ENCODE measurements at places on chromosomes 16 and 17. TPM values are rescaled to one million over a fixed set of nuclear protein-coding genes. Genes with fewer than 3 reads are reported as not detected.

GRCh38 chr17:39753514-39754160 lies 15.9 kb downstream of the GRB7 start:
- peaks cover 58% of the 10 kb centered on the region for H3K4me1 ChIP-seq
- H3K36me3 ChIP-seq = no peaks in the 10 kb centered on the region
- H3K27me3 ChIP-seq = no peaks in the 10 kb centered on the region

- H3K4me1 ChIP-seq = peaks cover 6% of the 10 kb centered on the region
- H3K27me3 ChIP-seq = no peaks in the 10 kb centered on the region
- no peak overlapping the region for H3K4me3 ChIP-seq
- no peaks in the 10 kb centered on the region for H3K36me3 ChIP-seq
- no peak for DNase-seq
These were observed 832 bp downstream of the CDK5R1 start for GRCh38 chr17:32487473-32488176.

DNA sequence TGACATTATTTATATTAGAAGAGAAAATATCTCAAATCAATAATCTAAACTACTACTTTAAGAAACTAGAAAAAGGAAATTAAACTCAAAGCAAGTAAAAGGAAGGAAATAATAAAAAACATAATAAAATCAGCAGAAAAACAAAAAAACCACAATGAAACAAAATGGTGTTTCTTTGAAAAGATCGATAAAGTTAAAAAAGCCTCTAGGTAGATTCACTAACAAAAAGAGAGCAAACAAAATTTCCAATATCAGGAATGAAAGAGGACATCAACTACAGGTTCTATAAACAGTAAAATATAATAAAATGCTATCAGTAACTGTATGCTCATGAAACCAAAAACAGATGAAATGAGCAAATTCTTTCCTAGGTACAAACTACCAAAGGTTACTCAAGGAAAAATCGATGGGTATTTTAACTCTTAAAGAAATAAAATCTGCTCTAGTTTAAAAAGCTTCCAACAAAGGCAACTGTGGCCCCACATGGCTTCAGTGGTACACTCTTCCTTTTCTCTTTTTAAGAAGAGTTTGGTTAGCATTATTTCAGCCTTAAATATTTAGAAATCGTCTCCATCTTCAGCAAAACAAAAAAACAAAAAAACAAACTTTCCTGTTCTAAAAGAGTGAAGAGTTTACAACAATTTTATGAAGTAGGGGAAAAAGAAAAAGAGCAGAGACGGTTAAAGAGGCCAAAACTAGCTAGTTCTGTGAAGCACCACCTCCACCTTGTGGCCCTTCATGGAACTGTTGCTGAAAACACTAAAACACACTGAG lies 102.2 kb downstream of the TRIM37 start:
- H3K27me3 ChIP-seq = no peaks in the 10 kb centered on the region
- peaks cover 5% of the 10 kb centered on the region for H3K36me3 ChIP-seq
- H3K27ac ChIP-seq = peak overlapping the region; percentile 58
- peak; percentile 87 for DNase-seq

DNA sequence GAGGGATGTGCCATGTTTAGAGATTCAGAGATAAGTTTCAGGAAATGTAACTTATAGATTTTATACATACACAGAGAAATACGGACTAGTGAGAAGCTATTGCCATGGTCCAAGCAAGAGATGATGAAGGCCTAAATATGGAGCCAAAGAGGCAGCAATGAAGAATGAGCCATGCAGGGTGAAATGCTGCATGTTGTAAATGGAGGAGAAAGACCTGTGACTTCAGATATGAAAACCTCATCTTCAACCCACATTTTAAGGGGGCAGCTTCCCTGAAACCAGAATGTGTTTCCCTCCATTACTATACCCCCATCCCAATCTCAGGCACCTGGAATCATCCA lies 2.9 kb downstream of the CCL2 start:
- H3K4me1 ChIP-seq = no peaks in the 10 kb centered on the region
- no peak for DNase-seq
- H3K27ac ChIP-seq = no peak overlapping the region
- no peak overlapping the region for H3K4me3 ChIP-seq

The CRHR1 gene
- total RNA-seq = not detected

DNA sequence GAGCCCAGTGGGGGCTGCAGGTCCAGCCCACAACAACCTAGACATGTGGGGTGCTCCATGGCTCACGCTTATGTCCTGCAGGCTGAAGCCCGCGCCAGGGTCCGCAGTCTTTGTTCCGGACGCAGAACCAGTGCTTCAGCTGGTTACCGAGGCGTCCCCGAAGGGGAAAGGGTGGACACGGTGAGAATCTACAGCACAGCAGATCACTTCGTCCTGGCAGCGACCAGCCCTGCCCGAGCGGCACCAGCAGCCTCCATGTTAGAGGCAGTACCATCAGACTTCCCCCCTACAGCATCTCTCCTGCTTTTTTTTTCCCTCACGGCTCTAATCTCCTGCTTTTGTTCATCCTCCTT lies 1736.4 kb downstream of the TP53TG3F start:
- no peak overlapping the region for H3K4me3 ChIP-seq
- no peaks in the 10 kb centered on the region for H3K27me3 ChIP-seq
- H3K36me3 ChIP-seq = no peaks in the 10 kb centered on the region
- no peak overlapping the region for H3K27ac ChIP-seq
- no peaks in the 10 kb centered on the region for H3K4me1 ChIP-seq

The LRRC36 gene
- not detected for total RNA-seq
